SK-N-SH treated with all-trans-retinoic acid at 6 μM for 48 hours (cell line): ENCODE measurements at places on chromosomes 7 and 10.

- no peak for ATAC-seq
These were observed 364.7 kb upstream of the POM121L12 start for GRCh38 chr7:52670608-52671225.

DNA sequence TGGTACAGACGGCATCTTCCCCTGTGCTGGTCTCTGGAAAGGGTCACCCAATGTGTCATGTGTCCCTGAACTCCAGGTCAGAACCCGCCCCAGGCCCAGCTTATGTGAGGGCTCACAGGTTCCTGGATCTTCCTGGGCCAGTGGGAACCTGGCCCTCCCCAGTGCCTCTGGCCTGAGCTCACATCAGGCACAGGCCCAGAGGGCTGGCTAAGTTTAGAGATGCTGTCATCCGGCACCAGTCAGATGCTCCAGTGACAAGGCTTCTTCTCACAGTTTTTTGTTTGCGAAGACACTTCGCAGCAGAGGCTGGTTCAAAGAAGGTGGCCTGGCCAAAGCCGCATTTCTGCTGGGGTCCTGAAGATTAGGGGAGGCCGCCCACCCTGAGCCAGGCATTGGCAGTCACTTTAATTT lies 11.8 kb downstream of the CAMK2B start:
- ATAC-seq = no peak

DNA sequence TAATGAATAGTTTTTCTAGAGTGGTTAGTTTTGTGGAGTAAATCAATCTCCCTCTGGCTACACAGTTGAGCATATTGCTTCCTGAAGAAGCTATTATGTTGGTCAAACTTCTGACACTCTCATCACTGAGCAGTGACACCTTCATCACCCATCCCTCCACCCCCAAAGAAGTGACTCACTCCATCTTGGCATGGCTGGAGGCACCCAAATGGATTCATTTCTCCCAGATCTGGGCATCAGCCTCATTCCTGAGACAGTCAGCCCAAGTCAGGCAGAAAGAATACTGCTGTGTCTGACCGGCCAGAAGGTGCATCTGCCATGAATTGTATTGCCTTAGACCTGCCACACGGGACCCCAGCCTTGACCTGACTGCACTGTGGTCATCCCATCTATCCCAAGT lies 117.0 kb upstream of the HABP2 start:
- ATAC-seq = no peak

DNA sequence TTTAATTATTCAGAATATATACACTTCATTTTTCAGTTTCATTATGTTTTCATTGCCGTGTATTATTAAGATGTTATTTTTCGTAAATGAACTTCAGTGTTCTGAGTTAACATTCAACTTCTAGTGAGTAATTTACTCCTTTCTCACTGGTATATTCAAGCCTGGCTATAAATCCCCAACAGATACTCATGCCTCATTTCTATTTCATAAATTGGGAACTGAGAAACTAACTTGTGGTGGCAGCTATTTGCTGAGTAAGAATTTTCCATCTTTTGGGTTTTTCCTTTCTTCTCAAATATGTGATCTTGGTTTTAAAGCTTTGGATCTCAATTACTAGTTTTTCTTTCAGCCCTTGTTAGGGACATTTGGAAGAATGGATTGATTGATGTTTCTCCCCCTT lies 281.1 kb downstream of the CDK14 start:
- no peak for ATAC-seq

- no peak for ATAC-seq
These were observed 15.2 kb downstream of the SLC29A3 start for GRCh38 chr10:71334221-71334791.

DNA sequence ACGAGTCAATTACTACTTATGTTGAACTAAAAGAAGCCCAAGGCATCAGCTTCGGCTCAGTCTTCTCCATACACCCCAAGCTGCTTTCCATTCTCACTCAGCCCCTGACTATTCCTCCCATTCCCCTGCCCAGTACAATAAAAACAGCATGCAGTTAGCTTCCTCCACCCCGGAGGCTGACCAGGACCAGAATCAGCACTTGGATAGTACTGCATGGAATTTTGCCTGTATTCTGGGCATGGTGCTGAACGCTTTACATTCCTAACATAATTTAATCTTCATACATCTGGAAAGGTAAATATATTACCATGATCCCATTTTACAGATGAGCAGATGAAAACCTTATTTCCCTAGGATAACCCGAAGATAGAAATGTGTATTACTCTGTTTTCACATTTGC lies 7.5 kb upstream of the PODXL start:
- peak; percentile 42; the same call in 2 of the 3 replicates for ATAC-seq

GRCh38 chr7:98698976-98699375 lies 81.9 kb downstream of the NPTX2 start:
- ATAC-seq = no peak
